ENCODE measurements at places on chromosomes 11 and 22. TPM values are rescaled to one million over a fixed set of nuclear protein-coding genes. Genes with fewer than 3 reads are reported as not detected.

Gene CCDC15
- 1.4 TPM for total RNA-seq

Gene NARS2
- total RNA-seq: 19.7 TPM

Gene SLC5A4
- 0.41 TPM for total RNA-seq

Gene OR6A2
- 0.19 TPM for total RNA-seq

Gene BAIAP2L2
- 1.2 TPM for total RNA-seq

Gene PICK1
- total RNA-seq: 14.9 TPM

Gene GAL3ST1
- total RNA-seq: not detected

Gene CHRNA10
- total RNA-seq: 2.0 TPM

Gene TRIM51
- total RNA-seq: not detected

Gene RRP7A
- 42.5 TPM for total RNA-seq

All from spleen (tissue), 13 donors.